ENCODE measurements at places on chromosomes 4 and X.

DNA sequence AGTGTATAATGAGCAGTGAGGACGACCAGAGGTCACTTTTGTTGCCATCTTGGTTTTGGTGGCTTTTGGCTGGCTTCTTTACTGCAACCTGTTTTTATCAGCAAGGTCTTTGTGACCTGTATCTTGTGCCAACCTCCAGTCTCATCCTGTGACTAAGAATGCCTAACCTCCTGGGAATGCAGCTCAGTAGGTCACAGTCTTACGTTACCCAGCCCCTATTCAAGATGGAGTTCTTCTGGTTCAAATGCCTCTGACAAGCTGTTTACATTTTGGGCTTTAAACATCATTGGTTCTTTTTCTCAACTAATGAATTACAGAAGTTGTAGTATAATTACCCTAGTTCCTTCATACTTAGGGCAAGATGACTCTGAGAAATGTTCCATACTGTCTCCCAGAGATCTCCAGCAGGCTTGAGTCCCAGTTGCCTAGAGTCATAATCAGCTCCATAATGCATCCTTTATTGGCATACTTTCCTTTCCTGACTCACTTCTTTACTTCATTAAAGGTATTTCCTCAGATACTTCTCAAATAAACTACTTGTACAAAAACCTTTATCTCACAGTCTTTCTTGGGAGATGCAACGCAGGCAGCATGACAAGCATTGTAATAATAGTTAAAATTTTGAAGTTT, 136.5 kb downstream of the KDM6A start:
- DNase-seq, result no peak

- no peak for DNase-seq
Observed at GRCh38 chrX:136259543-136259942, 8.3 kb upstream of the MAP7D3 start.

DNA sequence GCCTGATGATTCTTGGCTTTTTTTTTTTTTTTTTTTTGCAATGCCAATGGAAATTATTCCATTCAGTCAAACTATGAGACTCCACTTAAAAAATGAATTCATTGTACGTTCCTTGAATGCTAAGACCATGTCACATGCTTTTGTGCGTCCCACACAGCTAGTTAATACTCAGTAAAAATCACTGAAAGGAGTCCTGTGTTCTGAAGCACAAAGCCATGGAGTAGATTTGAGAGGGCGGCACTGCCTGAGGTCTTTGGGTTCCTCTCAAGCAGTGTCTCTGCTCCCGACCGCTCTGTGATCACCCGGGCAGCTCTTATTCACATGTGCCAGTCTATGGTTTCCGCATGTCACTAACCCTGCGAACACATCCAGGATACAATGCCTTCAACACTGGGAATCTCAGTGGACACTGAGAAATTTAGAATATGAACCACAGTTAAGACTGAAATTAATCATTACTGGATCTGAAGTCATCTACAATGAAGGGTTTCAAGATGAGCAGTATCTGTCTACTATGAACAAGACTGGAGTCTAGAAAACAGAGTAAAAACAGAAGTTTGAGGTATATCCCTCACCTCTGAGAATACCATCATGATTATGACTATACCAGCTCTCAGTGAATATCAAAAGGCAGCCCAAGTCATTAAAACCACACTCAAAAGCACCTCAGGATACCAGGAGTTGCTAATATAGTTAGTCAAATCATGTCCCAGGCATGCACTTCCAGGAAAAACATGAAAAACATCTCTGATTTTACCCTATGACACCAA, 193.0 kb downstream of the MGST2 start:
- DNase-seq, result no peak

GRCh38 chr4:24473309-24473721, 111.0 kb downstream of the DHX15 start:
- DNase-seq, result peak; percentile 20

- no peak for DNase-seq
Observed at GRCh38 chr4:98577956-98578355, 80.5 kb downstream of the TSPAN5 start.

DNA sequence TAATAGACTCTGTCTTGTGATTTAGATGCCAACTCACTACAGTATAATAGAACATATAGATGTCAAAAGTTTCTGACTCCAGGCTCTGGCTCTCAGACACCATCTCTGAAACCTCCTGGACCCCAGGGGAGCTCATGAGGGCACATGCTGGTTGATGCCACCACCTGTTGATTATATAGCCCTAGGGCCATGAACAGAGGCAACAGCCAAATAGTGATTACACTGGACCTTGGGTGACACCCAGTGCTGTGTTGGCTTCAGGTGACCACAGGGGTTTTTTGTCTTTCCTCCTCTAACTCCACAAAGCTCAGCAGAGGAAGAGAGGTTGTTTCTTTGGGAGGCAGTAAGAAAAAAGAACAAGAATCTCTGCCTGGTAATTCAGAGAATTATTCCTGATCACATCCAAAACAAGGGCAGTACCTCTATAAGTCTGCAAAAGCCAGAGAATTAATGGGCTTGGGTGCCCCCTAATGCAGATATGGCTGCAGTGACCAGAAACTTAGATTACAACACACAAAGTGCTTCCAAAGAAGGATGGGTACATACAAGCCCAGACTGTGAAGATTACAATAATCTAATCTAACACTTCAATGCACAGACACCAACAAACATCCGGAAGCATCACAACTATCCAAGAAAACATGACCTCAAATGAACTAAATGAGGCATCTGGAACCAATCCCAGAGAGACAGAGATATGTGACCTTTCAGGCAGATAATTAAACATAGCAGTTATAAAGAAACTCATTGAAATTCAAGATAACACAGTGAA, 1920.6 kb downstream of the ARAP2 start:
- DNase-seq, result no peak

DNA sequence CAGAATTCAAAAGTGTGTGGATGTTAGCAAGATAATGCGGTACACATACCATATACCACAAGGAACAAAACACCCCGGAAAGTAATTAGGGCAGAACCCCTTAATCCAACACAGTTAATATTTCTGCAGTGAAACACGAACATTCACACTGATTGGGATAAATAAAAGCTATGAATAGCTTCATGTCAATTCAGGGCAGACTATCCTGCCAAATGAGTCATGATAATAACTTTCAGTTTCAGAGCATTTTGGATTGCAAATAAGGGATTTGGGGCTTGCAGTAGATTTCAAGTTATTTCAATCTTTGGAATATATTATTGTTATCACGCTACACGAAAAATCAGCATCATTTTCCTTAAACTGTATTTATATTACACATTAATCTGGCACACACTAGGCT, 24.3 kb downstream of the IRF2 start:
- no peak for DNase-seq

- no peak for DNase-seq
Observed at GRCh38 chr4:78766026-78766425, 10.1 kb upstream of the BMP2K start.

GRCh38 chrX:68929332-68930150, 100.7 kb downstream of the EFNB1 start:
- DNase-seq, result no peak

GRCh38 chrX:44747969-44748368, 95.9 kb upstream of the DUSP21 start:
- no peak for DNase-seq

GRCh38 chr4:139017861-139018260, 2.3 kb downstream of the NOCT start:
- no peak for DNase-seq

- no peak for DNase-seq
Observed at GRCh38 chrX:41518127-41518840, 71.1 kb downstream of the NYX start.

DNA sequence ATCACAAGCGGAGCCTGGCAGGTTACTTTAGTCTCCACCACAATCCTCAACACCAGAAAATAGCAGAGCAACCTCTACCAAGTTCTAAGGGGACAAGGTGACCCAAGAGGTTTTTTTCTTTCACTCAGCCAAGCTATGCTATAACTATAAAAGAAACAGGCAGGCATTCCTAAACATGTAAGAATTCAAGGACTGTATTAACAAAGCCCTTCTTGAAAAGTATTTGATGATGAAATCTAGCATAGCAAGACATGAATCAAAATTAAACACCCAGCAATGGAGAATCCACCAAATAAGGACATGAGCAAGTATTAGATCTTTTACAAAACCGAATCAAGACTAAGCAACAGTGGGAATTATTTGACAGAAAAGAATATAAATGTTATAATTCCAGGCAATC, 25.7 kb upstream of the C1QTNF7 start:
- DNase-seq, result no peak

GRCh38 chrX:69906447-69906846, 143.3 kb downstream of the AWAT2 start:
- DNase-seq, result no peak

DNA sequence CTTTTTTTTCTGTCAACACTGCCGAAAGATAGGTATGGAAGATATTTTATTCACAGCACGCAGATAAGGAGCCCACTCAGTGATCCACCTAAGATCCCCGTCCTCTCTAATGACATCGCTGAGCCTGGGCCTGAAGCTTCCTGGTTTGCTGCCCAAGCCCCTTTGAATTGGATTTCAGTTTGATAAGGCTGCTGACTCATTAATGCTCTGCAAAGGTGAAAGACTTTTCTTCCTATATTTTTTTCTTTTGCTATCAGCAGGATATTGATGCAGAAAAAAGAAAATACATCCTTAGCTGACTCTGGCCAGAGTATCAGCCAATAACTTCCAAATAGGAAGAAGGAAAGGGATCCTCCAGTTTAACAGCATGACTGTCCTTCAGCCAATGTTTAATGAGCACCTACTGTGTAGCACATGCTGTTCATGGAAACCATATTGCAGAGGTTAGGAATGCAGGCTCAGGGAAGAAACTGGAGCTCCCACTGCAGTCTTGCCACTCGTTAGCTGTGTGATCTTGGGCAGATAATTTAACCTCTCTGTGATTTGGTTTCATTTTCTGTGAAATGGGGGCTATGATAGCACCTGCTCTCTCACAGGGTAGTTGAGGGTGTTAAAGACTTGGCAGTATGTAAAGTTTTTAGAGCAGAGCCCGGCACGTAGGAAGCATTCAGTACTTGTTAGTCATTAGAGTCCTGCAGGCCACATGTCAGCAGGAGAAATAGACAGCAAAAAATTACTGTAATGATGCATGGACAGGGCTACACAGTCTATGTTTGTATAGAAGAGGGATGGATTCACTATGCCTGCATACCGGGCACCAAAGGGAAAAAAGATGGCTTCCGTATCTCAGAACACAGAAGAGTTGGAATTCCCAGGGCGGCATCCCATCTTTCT, 39.3 kb downstream of the EVC start:
- DNase-seq, result no peak

DNA sequence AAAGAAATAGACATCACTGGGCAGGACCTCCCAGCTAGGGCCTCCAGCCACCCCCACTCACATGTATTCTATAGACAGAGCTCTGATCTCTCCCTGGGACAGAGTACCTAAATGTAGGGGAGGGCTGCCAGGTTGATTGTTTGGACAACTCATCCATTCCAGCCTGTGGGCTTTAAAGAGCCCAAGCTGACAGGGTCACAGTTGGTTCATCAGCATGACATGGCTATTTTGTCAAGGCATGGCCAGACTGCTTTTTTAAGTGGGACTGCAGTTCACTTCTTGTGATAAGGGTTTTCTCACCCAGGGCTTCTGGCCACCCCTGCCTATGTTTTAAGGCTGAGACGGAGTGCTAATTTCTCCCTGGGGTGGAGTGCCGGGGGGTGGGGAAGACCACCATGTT, 63.3 kb downstream of the KLHL4 start:
- DNase-seq, result no peak

Measured in cerebellar nuclear complex (tissue), 1 donor.